GM12878 (cell line): ENCODE measurements at places on chromosomes 2 and 18.

DNA sequence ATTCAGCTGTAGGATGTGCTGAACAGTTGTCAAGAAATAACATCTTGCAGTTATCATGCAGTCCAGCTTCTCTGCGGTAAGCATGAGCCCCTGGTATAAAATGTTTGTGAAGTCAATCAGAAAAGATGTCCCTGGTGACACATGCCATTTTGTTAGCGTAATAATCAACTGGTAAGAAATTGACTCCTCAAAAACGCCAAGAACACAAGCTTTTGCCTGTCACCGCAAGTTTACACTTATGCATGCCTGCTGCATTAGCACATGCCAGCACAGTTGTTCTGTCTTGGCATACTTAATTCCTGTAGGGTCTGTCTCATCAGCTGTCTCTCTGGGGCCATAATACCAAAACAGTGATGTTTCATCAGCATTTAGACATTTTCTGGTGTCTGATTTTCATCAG lies 524.8 kb upstream of the DSEL start:
- no peak for DNase-seq

DNA sequence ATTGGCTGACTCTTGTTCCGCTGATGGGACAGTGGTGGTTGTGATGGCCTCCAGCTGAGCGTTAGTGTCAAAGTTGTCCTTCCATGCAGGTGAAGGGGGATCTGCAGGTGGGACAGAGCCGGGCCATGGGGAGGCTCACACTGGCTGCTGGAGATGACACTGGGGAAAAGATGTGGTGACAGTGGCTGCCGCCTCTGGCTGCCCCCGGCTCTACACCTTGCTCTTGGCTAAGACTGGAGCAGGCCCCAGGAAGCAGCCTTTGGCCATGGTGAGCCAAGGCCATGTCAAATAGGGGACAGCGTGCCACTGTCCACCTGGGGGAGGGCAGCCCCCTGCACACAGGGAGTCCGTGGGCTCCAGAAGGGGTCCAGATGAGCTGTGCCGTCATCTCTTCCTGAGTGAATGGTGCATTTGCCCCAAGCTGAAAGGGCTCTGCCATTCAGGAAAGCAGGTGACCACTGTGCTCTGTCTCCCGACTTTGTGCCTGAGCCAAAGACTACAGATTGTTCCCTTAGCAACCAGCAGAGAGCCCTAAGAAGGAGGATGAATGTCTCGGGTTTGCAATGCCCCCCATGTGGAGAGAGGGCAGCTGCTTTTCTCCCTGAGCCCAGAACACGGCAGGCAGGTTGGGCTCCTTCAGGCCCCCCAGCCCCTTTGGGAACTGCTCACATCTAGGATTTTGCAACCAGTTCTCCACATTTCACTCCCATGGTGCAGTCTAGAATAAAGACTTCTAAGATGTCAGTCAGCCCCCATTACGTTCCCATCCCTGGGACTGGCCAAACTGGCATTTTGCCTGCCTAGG lies 79.1 kb upstream of the BCL2L11 start:
- DNase-seq: no peak

- peak; percentile 7 for DNase-seq
Observed at GRCh38 chr2:58865436-58865835, 624.3 kb upstream of the FANCL start.

DNA sequence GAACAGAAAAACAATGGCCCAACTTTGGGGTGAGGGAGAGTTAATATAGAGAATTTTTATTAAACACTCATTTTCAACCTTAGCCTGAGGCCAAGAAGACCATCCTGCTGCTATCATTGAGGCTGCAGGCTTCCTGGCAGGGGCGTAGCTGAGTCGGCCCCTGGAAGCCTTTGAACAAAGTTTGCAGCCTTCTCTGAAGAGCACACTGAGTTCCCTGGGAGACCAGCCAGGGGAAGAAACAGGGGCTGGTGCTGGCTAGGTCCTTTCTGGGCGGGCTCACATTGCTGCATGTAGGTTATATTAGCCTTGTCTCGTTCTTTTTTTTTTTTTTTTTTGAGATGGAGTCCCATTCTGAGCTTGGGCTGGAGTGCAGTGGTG lies 126.8 kb upstream of the HS6ST1 start:
- DNase-seq: no peak

- DNase-seq: no peak
Observed at GRCh38 chr2:73746015-73746876, 9.1 kb upstream of the TPRKB start.

DNA sequence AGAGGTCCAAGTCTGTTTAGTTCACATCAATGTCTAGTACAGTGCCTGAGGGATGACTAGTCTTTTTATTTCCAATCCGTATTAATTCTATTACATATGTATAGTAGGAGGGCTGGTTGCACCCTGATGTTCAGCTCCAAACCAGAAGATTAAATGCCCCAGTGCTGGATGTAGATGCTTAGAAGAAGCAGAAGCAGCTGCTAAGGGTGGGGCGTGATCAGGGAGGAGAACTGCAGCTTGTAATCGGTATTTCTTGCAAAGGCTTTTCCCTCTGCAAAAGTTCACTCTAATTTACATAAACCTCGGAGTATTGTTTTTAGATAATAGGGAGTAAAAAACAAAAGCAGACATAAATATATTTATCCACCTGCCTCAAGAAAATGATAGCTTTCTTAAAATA lies 145.3 kb upstream of the ITGA4 start:
- DNase-seq: no peak

DNA sequence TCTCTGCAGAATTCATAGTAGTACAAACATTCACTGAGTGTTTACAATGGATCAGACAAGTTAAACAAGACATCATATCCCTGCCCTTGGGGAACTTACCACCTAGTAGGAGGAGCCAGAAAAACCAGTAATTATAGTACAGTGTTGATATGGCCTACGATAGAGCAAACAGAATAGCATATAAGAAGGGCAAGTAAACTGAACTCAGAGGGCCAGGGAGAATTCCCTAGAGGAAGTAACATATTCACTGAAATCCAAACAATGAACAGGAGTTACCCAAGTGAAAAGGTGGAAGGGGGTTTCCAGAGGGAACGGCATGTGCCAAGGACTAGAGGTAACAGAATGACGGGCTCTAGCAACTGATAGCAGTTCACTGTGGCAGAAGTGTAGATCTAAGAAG lies 34.1 kb downstream of the NHEJ1 start:
- no peak for DNase-seq

GRCh38 chr2:36492216-36492945 lies 105.6 kb downstream of the FEZ2 start:
- no peak for DNase-seq

- DNase-seq: no peak
Observed at GRCh38 chr2:41207578-41207977, 755.7 kb upstream of the SLC8A1 start.

- no peak for DNase-seq
Observed at GRCh38 chr2:55268288-55268906, 634 bp downstream of the MTIF2 start.

- no peak for DNase-seq
Observed at GRCh38 chr2:25410370-25410769, 68.6 kb upstream of the DNMT3A start.

DNA sequence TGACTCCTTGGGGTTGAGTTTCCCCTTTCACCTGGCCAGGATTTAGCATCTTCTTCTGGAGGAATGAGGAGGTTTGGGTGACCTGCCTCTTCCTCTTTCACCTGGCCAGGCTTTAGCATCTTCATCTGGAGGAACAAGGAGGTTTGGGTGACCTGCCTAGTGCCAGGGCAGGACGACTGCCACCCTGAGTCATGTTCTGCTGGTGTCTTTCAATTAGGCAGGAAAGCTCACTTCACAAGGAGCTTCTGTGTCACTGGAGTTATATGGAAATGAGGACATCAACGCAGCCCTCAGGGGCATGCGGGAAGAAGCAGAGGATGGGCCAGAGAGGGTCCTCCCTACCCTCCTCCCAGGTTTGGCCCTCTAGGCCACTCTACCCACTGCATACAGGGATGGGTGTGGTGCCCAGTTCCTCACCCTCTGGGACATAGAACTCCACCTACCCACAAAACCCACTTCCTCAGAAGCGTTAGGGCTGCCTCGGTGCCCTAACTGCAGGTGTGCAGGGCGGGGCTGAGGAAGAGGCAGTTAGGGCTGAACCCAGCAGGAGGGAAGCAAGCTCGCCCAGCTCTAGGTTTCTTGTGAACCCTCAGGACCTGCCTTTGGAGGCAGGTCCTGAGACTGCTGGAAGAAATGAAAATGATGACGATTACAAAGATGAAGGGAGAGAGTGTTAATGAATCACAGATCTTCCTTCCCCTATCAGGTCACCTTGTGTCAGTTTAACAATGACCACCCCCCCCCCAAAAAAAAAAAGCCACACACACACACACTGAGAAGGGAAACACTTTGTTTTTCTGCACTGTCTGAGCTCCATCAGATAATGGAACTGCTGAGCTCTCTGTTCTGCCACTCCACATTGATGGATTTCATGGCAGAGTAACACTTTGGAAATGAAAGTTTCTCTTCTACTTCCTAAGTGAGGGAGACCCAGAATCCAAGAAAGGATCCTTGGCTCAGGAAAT lies 71.0 kb downstream of the ARL4C start:
- DNase-seq: peak; percentile 37

- DNase-seq: no peak
Observed at GRCh38 chr2:203830304-203831055, 37.1 kb upstream of the CTLA4 start.

DNA sequence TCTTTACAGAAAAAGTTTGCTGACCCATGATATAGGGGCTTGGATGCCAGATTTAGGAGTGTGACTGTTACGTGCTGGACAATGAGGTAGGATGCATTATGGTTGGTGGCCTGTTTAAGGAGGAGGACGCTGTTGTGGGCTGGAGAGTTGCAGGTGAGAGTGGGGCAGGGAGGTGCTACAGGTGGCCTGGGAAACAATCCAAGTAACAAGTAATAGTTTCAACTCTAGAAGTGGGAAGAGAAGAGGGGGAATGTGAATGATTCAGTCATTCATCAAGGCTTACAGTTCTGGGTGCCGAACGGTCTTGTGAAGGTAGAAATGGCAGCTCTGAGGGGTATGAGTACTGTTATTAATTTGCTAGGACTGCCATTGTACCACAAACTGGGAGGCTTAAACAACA lies 6.2 kb downstream of the FABP1 start:
- no peak for DNase-seq

GRCh38 chr2:6845312-6845711 lies 20.4 kb downstream of the CMPK2 start:
- no peak for DNase-seq

- DNase-seq: no peak
Observed at GRCh38 chr18:42045346-42045745, 90.3 kb downstream of the PIK3C3 start.

- no peak for DNase-seq
Observed at GRCh38 chr2:189506514-189506976, 65.3 kb downstream of the WDR75 start.

DNA sequence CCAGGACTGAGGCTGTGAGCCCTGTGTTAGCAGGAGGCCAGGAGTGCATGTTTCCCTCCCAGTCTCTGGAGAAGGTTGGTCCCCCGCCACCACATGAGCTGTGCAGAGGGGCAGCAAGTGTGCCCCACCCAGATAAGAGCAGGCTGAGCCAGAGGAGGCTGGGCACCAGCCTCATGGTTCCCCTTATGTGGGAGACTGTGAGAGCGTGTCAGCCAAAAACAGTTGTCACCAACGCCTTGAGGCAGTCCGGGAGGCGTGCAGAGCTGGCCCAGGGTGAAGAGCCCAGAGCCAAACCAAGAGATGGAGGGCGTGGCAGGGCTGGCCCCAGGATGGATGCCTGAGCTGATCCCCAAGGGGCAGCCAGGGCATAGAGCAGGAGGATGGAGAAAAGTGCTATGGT lies 128.7 kb upstream of the GLI2 start:
- DNase-seq: no peak

DNA sequence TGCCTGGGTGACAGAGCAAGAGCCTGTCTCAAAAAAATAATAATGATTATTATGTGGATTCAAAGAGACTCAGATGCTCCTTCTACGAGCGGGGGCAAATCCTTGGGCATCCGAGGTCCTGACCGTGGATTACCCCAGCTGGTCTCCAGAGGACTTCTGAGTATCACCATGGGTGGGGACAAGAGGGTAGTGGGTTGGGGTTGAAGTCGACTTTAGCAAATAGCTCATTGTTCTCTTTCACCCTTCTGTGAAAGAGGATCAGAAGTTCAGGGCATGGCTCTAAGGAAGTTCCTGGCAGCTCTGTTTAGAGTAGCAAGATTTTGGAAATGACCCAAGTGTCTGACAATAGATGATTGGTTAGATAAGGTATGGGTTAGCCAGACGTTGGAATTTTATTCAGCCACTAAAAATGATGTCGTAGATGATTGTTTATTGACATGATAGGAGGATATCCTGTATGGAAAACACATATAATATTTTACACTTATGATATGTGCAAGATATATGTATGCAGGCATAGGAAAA lies 59.0 kb upstream of the SPRED2 start:
- no peak for DNase-seq

GRCh38 chr18:36516726-36517125 lies 219.2 kb downstream of the FHOD3 start:
- no peak for DNase-seq

GRCh38 chr2:226891780-226892590 lies 56.1 kb downstream of the RHBDD1 start:
- DNase-seq: no peak

- DNase-seq: no peak
Observed at GRCh38 chr2:160868891-160869290, 291.3 kb upstream of the TANK start.

DNA sequence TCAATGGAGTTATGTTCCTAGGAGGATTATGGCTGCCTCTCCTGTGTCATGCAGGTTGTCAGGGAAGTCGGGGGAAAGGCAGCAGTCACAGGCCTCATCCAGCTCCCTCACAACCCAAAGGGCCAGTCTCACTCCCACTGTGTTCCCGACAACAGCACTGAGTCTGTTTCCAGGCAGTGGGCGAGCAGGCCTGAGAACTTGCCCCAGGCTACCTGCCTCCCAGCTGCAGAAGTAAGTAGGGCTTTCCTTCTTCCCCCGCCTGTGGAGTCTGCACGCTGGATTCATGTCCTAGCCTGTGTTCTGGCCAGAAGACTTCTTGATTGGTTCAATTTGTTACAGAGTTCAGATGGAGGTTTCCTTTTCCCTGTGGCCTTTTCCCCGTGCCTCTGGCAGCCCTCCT lies 8.2 kb upstream of the ZNF638 start:
- DNase-seq: no peak

- no peak for DNase-seq
Observed at GRCh38 chr2:234404957-234405356, 91.9 kb downstream of the ARL4C start.

DNA sequence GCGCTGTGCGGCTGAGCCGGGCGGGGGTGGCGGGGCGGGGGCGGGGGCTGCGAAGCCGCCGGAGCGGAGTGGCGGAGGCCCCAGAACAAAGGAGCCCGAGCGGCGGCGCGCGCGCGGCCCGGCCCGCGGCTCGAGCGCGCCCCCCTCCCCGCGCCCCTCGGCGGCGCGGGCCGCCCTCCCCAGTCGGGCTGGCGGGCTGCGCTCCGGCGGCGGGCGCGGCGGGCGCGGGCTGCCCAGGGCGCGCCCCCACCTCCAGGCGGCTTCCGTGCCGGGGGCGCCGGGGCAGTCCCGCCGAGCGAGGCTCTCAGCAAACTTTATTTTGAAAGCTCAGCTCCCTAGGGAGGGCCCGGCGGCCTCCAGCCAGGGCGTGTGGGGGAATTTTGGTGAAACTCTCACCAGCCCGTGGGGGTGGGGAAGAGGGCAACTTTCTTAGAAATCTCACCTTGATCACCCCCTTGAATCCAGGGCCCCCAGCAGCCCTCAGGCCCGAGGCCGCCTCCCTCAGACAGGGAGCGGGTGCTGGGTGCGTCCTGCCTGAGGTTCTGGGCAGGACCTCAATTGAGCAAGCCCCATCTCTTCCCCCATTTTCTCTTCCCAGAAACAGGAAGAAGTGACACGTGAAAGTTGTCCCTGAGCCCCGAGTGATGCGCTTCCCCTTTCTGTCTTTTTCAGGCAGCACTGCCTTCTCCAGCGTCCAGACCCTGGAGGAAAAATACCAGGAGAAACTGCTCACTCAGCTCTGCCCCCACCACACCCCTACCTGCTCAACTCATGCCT lies 786 bp downstream of the TET3 start:
- no peak for DNase-seq
